ENCODE measurements at places on chromosomes 1 and 21.

GRCh38 chr1:203408486-203409481, 57.9 kb upstream of the FMOD start:
- DNase-seq = no peak

DNA sequence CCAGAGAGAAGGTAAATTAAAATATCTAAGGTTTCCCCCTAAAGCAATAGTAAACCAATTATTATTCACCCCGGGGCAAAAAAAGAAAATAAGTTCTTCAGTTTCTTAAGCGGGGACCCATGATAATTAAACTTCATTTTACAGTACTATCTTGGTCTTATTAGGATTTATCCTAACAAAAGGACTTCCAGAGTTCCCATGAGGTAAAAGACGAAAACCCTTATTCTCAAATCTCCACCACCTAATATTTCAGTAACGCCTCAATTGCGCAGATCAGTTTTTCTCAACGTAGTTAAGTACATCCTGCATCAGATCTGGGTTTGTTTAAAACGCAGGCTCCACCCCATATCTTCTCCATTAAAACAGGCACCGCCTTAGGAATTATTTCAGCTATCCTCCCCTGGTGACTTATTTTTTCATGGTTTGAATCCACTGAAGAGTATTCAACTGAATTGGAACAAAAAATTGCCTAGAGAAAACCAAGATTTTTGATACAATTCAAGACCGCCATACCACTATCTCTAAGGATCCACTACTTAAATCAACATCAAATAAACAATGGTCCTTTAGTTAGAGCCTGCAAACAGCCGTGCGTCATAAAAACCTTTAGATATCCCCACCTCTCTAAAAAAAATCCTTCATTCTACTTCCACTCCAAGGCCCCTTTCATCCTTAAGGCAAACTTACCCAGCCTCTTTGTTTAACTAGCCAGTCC, 1.7 kb downstream of the MCL1 start:
- no peak for DNase-seq

- peak; percentile 21 for DNase-seq
Observed at GRCh38 chr1:246293366-246294121, 213.5 kb downstream of the SMYD3 start.

DNA sequence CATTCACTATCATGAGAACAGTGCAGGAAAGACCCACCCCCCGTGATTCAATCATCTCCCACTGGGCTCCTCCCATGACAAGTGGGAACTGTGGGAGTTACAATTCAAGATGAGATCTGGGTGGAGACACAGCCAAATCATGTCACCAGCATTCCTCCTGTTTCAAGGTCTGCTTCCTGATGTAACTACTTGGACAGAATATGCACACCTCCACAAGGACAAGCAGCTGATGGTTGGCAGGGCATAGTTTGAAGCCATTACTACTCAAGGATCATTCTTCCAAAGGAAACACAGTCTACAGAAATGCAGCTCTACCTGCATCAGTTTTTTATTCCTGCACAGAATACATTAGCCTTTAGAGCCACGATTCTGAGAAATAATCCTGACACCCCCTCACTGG, 28.5 kb upstream of the RNF2 start:
- DNase-seq = no peak

- no peak for DNase-seq
Observed at GRCh38 chr1:162988869-162989268, 80.3 kb upstream of the RGS4 start.

DNA sequence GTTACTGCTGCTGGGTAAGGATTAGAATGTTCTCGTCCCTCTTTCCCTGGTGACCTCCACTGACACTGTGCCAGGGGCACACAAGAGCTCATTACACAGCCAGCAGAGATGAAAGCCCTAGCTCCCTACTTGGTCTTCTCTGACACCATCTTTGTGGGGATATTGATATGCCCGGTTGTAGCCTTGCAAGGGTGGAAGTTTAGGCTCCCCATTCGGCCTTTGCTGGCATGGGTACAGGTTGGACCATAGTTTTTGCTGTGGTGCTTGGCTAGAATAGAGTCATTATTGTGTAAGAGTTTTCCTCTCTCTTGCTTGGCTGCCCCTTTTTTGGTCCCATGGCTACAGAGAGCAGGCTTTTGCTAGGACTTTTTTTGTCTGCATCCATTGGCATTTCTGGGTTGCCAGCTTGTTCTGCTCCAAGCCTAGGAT, 12.3 kb downstream of the RAB4A start:
- DNase-seq = no peak

GRCh38 chr1:245440922-245441321, 286.1 kb downstream of the KIF26B start:
- peak; percentile 15 for DNase-seq

DNA sequence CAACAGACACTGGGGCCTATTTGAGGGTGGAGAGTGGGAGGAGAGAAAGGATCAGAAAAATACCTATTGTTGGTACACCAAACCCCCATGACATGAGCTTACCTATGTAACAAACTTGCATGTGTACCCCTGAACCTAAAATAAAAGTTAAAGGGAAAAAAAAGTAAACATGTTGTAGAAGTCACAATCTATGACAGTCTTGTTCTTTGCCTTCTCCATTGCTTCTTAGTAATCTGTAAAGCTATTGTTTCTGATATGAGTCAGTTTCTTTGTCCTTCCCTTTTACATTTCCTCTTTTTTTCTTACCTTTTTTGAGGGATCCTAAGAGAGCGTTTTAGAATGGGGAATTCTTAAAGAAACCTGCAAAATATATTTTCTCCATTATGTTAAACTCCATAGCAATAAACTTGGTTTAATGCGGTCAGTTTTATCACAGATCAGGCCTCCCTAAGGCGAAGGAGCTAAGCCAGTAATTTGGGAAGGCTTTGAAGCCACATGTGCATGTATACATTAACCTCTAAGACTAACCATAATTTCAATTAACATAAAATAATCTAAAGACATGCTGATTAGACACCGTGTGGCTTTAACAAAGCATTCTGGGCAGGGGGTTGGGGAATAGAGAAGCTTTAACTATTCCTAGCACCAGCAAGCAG, 77.8 kb upstream of the C1orf105 start:
- DNase-seq = no peak

- no peak for DNase-seq
Observed at GRCh38 chr1:245258271-245258920, 103.6 kb downstream of the KIF26B start.

DNA sequence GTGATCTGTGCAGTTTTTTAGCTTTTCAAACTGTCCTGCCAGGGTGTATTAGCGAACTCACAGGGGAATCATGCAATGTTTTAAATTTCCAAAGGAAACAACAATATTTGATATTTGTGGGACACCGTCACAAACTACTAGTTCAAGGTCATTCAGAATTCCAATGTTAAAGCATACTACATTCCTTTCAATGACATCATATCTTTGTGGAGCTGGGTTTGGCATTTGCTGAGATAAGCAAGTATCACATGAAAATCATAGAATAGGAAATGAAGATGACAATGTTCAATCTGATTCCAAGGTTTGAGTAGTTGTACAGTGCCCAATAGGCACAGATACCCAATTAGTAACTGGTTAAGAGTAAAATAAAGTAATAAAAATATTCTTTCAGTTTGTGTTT, 35.6 kb downstream of the NUF2 start:
- DNase-seq = no peak

- peak; percentile 67 for DNase-seq
Observed at GRCh38 chr1:65467536-65467935, 47.1 kb downstream of the LEPR start.

- DNase-seq = no peak
Observed at GRCh38 chr1:39626646-39627045, 12.8 kb downstream of the HEYL start.

DNA sequence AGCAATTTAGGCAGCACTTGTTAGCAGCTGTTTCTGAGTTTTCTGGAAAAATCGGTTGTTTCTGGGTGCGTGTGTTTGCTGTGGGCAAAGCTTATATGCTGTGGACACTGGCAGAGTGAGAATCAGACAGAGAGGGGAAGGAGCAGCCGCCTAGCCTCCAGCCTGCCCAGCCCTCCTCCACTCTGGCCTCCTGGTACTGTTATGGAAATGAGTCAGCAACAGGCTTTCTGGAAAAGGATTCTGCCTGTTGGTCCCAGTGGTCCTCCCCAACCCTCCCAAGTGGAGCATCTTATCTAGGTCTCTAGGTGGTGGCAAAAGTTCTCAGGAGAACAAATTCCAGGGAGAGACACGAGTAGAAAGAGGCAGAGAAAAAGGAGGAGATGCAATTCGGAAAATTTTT, 42.2 kb upstream of the GOLT1A start:
- DNase-seq = no peak

GRCh38 chr21:34840693-34841092, 171.9 kb downstream of the CLIC6 start:
- DNase-seq = no peak

DNA sequence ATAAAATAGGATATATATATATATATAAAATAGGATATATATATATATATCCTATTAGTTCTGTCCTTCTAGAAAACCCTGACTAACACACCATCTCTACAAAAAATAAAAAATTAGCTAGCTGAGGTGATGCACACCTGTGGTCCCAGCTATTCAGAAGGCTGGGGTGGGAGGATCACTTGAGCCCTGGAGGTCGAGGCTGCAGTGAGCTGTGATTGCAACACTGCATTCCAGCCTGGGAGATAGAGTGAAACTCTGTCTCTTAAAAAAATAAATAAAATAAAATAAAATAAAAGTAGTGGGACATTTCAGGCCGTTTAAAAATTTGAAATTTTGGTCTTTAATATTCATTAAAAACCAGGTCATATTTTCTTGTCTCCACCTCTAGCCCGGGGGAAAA, 4.2 kb upstream of the RRP1 start:
- no peak for DNase-seq

DNA sequence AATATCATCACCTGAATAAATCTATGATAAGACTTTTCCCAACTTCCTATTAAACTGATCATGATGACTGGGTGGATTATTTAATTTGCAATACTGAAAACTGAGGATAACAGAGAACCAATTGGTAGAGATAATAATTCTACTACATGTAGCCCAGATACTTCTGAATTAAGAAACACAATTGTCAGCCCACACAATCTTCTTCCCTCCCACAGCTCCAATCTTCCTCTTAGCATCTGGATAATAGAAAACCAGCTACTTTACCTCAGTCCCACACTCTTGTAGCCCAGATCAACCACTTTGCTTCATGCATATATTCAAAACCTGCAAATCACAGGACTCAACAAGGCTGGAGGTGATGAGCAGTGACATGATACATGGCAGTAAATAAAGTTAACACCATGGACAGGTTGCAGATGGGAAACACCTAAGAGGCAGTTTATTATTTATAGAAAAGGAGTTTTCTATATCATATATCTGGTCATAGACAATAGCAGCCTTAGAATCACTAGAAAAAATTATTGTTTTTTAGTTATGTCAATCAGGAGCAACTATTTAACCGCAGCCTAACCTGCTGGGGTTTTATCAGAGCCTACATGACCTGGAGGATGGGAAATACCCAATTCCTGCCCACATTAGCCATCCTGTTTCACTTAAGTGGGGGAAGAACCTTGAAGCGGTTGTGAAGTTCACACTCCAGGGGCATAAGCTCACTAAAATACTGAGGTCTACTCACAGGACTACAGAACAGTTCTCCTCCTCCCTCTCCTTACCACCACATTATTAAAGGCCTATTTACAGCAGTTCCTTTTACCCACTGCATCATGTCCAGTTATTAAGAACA, 16.7 kb downstream of the FRRS1 start:
- DNase-seq = no peak

All from NCI-H1417 (cell line).